CD4-positive, alpha-beta T cell treated with Interleukin-4 for 1 hour (primary cell): ENCODE measurements at places on chromosomes 7 and 10.

- DNase-seq, result no peak
Measured at GRCh38 chr10:103445767-103446567, 6.2 kb downstream of the CALHM2 start.

- DNase-seq, result no peak
Measured at GRCh38 chr10:50503661-50504320, 120.0 kb downstream of the SGMS1 start.

- DNase-seq, result no peak
Measured at GRCh38 chr7:157122800-157123495, 15.8 kb upstream of the UBE3C start.

- no peak for DNase-seq
Measured at GRCh38 chr10:89659143-89660131, 14.4 kb upstream of the PANK1 start.

DNA sequence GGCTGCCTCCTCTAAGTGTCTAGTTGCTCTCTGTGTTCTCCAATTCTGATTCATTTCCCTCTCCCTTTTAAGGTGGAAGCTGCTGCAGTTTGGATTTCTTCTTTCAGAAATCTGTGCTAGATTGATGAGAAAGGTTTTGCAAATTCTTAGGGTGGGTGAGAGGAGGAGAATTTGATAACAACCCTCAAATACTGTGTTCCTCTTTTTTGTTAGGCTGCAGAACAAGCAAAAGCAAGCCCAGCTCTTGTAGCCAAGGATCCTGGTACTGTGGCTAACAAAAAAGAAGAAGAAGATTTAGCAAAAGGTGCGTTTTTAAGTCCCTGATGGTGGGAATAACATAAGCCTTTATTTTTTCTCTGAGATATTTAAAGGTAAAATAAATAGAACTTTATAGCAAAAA lies 49.1 kb downstream of the STAM start:
- DNase-seq, result no peak

DNA sequence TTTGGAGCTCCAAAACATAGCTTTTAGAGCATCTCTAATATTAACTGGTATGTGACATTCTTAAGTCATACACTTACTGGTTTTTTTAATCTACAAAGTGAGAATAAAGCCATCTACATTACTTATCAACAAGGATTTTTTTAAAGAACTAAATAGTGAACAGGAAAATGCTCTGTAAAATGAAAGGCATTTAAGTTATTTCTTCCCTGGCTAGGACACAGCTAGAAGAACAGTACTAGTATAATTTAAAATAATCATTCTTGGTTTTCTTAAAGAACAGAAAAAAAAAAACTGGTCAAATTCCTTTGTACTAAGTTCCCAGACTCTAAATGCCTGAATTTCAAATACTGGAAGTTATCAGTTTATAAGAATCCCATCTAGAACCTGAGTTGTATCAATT lies 139.5 kb downstream of the SRPK2 start:
- DNase-seq, result no peak
